Right atrium auricular region (tissue), 2 donors: ENCODE measurements at places on chromosomes 2 and 18. TPM values are rescaled to one million over a fixed set of nuclear protein-coding genes. Genes with fewer than 3 reads are reported as not detected.

DNA sequence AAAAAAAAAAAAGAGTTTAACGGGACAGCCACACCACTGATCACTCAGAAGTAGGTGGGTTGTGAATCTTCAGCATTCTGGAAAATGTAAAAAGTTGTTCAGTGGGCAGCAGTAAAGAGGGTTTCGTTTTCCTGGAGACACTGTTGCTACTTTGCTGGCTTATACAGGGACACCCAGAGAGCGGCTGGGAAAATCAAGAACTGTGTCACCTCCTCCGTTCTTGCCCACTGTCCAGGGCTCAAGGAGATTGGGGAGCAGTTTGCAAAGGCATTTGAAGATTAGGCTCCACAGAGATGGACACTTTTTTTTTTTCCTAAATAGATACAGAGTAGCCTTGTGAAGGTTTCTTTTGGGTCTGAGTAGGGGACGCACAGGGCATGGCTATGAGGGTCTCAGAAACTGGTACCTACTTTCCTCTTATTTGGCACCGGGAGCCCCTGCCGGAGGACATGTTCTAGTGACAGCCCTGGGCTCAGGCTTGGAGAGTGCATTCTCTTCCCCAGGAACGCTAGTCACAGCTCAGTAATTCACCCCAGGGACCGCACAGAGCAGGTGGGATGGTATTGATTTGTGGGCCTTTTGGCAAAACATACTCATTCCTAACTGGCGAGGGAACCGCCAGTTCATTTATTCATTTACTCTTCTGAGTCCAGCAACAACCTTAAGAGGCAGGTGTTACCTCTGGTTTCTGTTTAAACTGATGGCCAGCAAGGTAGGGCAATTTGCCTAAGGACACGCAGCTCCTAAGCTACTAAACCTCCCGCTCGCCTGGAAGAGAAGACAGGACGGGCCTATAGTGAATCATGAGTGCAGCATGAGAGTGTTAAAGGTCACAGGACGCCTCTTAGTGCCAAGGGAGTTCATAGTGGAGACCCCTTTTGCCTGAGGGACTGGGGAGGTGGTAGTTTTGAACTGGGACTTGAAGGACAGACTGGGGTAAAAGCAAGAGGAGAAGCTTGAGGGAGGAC lies 53.1 kb downstream of the HPCAL1 start:
- H3K36me3 ChIP-seq = no peaks in the 10 kb centered on the region
- H3K4me3 ChIP-seq = no peak overlapping the region
- no peak for DNase-seq
- no peaks in the 10 kb centered on the region for H3K4me1 ChIP-seq
- H3K27ac ChIP-seq = no peak overlapping the region

DNA sequence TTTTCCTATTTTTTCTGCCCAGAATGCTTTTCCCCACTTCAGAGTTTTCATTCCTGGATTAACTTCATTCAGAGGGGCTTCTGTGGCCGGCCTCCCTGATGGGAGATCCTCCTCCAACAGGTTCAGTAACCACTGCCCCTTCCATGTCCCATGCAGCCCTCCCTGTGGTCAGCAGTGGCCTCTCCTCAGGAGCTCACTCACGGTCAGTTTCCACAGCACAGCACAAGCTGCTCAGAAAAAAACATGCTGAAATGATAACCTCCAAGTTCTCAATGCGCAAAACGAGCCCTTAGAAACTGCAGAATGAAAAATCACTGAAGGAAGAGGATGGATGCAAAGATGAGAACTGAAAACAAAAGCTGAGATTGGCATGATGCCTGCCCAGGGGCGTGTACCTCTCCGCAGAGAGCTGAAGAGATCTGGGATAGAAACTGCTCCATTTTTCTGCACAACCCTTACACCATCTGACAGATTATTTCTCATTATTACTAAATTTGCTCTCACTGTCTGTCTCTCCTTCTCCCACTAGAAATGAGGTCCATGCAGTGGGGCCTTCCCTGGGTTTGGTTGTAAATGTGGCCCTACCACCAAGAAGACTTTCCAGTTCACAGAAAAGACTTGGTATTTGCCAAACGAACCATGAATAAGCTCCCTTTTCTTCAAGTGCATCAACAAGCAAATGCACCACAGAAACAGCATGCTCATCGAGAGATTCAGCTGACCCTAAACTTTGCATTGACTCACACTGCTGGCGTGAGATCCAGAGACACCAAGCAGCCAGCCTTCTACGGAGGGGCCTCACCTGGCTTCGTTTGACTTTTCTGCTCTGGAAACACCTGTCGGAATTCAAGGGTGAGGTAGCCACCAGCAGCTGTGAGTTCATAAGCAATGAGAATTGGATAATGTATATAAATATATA lies 51.5 kb downstream of the TMEM18 start:
- peak; percentile 23 for DNase-seq
- H3K27me3 ChIP-seq = no peaks in the 10 kb centered on the region
- H3K4me3 ChIP-seq = no peak overlapping the region
- no peak overlapping the region for H3K27ac ChIP-seq
- no peaks in the 10 kb centered on the region for H3K4me1 ChIP-seq

DNA sequence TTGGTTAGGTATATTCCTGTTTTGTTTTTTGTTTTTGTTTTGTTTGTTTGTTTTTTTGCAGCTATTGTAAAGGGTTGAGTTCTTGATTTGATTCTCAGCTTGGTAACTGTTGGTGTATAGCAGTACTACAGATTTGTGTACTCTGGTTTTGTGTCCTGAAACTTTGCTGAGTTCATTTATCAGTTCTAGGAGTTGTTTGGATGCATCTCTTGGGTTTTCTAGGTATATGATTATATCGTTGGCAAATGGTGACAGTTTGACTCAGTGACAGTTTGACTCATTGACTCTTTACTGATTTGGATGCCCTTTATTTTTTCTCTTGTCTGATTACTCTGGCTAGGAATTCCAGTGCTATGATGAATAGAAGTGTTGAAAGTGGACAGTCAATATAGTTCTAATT lies 53.7 kb downstream of the APLF start:
- no peaks in the 10 kb centered on the region for H3K36me3 ChIP-seq
- H3K4me1 ChIP-seq = no peaks in the 10 kb centered on the region
- H3K4me3 ChIP-seq = no peak overlapping the region
- no peak overlapping the region for H3K27ac ChIP-seq
- no peaks in the 10 kb centered on the region for H3K27me3 ChIP-seq
- no peak for DNase-seq

GRCh38 chr2:26590508-26590907 lies 50.7 kb downstream of the CIB4 start:
- no peaks in the 10 kb centered on the region for H3K27me3 ChIP-seq
- H3K36me3 ChIP-seq = no peaks in the 10 kb centered on the region
- no peaks in the 10 kb centered on the region for H3K4me1 ChIP-seq
- no peak overlapping the region for H3K4me3 ChIP-seq

DNA sequence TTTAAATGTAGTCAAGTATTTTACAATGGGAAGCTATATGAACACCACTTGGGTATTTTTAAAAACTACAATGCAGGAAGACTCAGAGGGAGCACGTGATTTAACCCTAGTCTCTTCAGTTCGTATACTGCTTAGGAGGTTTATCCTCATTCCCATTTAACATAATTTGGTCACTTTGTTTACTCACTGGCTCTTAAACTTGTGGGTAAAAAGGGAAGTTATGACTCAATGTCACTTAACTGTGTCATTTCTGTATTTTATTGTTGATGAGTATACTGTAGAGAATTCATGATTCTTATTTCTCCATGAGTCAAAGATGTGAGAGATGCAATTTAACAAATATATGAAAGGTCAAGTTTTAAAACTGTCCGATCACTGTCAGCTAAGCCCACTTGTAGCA lies 48.2 kb downstream of the SLC66A3 start:
- peaks cover 30% of the 10 kb centered on the region for H3K36me3 ChIP-seq
- H3K4me1 ChIP-seq = no peaks in the 10 kb centered on the region
- DNase-seq = no peak
- H3K27me3 ChIP-seq = no peaks in the 10 kb centered on the region
- H3K27ac ChIP-seq = no peak overlapping the region

- no peak overlapping the region for H3K4me3 ChIP-seq
- H3K4me1 ChIP-seq = no peaks in the 10 kb centered on the region
- H3K36me3 ChIP-seq = no peaks in the 10 kb centered on the region
- no peak for DNase-seq
Measured at GRCh38 chr2:15875969-15876705, 64.2 kb upstream of the MYCN start.

GRCh38 chr2:202588647-202589581 lies 45.9 kb upstream of the FAM117B start:
- DNase-seq = peak; percentile 79
- no peaks in the 10 kb centered on the region for H3K4me1 ChIP-seq
- H3K4me3 ChIP-seq = peak overlapping the region; percentile 17
- no peaks in the 10 kb centered on the region for H3K27me3 ChIP-seq

DNA sequence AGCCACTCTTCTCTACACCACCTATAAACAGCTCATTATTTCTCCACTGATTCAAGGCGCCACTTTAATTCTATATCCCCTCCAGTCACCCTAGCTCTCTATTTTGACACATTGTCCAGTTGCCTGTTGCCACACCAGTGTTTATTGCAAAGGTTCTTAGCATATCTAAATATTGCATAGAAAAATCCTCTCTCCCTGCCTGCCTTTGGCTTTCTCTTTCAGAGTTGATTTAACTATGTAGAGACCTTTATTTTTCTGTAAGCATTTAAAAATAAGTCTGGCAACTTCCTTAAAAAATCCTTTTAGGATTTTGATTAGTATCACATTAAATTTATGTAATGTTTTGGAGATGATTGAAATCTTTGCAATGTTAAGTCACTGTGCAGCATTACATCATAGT lies 47.9 kb upstream of the B3GNT7 start:
- no peaks in the 10 kb centered on the region for H3K36me3 ChIP-seq
- peaks cover 9% of the 10 kb centered on the region for H3K4me1 ChIP-seq
- DNase-seq = no peak

- no peaks in the 10 kb centered on the region for H3K27me3 ChIP-seq
- DNase-seq = no peak
- no peak overlapping the region for H3K27ac ChIP-seq
- peaks cover 26% of the 10 kb centered on the region for H3K4me1 ChIP-seq
- no peak overlapping the region for H3K4me3 ChIP-seq
Measured at GRCh38 chr2:241879326-241879725, 9.8 kb downstream of the RTP5 start.

- no peaks in the 10 kb centered on the region for H3K36me3 ChIP-seq
- H3K4me3 ChIP-seq = no peak overlapping the region
- H3K27me3 ChIP-seq = no peaks in the 10 kb centered on the region
- H3K4me1 ChIP-seq = no peaks in the 10 kb centered on the region
- no peak overlapping the region for H3K27ac ChIP-seq
Measured at GRCh38 chr2:178811045-178811444, 3.8 kb upstream of the TTN start.

- H3K4me3 ChIP-seq = no peak overlapping the region
- DNase-seq = no peak
- H3K27me3 ChIP-seq = no peaks in the 10 kb centered on the region
- no peaks in the 10 kb centered on the region for H3K36me3 ChIP-seq
- peaks cover 49% of the 10 kb centered on the region for H3K4me1 ChIP-seq
Measured at GRCh38 chr18:11982981-11983380, 1.7 kb downstream of the IMPA2 start.

- no peaks in the 10 kb centered on the region for H3K36me3 ChIP-seq
- DNase-seq = no peak
Measured at GRCh38 chr2:37633845-37634244, 37.6 kb downstream of the CDC42EP3 start.

DNA sequence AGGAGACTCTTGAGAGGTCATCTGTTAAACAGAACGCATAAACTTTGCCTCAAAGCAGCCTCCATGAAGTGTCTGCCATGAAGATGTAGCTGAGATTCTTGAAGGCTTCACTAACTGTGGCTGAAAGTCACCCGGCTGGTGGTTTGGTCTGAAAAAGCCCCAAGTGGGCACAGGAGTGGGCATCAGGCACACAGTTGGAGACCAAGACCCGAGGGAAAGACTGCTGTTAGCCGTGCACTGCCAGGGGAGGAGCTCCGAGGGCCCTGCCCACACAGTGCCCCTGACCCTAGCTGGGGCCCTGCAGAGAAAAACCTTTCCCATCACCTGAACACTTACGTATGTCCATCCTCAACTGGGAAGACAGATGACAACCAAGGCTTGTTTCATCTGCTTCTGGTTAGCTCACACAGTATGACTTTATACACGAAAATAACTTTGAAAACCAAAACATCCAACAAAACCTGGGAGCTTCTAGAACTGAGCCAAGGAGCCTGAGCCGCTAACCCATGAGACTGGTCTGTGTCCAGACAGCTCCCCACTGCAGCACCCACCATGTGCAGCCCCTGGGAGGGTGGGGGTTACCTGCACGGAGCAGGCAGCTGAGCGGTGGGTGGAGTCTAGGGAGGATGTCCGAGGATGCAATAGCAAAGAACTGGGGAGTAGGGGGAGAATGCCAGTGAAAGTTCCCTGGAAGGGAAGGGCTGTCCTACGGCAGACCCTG lies 15.4 kb downstream of the HJURP start:
- H3K27ac ChIP-seq = no peak overlapping the region
- peak; percentile 30 for DNase-seq
- H3K4me1 ChIP-seq = no peaks in the 10 kb centered on the region
- H3K36me3 ChIP-seq = no peaks in the 10 kb centered on the region
- H3K27me3 ChIP-seq = no peaks in the 10 kb centered on the region

GRCh38 chr2:65511306-65511705 lies 78.9 kb upstream of the SPRED2 start:
- no peaks in the 10 kb centered on the region for H3K4me1 ChIP-seq
- H3K36me3 ChIP-seq = no peaks in the 10 kb centered on the region
- DNase-seq = no peak
- H3K27me3 ChIP-seq = no peaks in the 10 kb centered on the region

DNA sequence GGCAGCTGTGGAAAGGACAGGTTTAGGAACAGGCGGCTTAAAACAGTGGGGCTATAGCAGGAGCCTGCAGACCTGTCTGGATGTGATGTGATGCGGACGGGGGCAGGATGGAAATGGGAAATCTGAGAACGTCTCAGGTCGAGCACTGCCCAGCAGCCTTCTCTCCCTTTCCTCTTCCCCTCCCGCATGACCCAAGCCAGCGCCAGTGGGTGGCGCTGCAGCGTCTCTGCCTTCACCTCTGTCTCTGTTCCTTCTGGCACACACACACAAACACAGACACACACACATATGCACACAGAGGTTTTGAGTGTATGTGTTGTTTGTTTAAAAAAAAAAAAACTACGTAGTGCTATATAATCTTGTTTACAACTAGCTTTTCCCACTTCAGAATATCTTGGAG lies 82.0 kb upstream of the SLC66A3 start:
- H3K4me1 ChIP-seq = no peaks in the 10 kb centered on the region
- no peak overlapping the region for H3K4me3 ChIP-seq
- H3K27me3 ChIP-seq = no peaks in the 10 kb centered on the region
- no peak overlapping the region for H3K27ac ChIP-seq
- H3K36me3 ChIP-seq = no peaks in the 10 kb centered on the region
- DNase-seq = no peak

DNA sequence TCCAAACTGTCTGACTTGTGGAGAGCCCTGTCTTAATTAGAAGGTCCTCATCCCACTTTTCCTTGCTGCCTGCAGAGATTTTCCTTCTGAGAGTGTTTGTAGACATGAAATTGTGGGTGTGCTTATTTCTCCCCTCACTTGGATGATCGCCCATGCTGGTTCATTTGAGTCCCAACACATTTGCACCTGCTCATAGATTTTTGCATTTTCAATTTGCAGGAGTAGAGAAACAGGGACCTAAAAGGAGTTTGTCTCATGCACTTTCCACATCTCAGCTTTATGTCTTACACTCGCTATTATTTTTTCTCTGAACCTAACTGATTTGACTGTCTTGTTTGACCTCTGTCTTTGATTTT lies 33.2 kb upstream of the FHL2 start:
- H3K4me1 ChIP-seq = no peaks in the 10 kb centered on the region
- H3K36me3 ChIP-seq = no peaks in the 10 kb centered on the region
- H3K4me3 ChIP-seq = no peak overlapping the region
- H3K27ac ChIP-seq = peak overlapping the region; percentile 53
- no peaks in the 10 kb centered on the region for H3K27me3 ChIP-seq
- no peak for DNase-seq

MAP4K3 gene
- 26.2 TPM for total RNA-seq

GAL3ST2 gene
- 0.56 TPM for total RNA-seq

TPRKB gene
- total RNA-seq = 21.6 TPM

GCKR gene
- total RNA-seq = 1.9 TPM

CNDP1 gene
- not detected for total RNA-seq
